ENCODE measurements at places on chromosomes 4 and X.

DNA sequence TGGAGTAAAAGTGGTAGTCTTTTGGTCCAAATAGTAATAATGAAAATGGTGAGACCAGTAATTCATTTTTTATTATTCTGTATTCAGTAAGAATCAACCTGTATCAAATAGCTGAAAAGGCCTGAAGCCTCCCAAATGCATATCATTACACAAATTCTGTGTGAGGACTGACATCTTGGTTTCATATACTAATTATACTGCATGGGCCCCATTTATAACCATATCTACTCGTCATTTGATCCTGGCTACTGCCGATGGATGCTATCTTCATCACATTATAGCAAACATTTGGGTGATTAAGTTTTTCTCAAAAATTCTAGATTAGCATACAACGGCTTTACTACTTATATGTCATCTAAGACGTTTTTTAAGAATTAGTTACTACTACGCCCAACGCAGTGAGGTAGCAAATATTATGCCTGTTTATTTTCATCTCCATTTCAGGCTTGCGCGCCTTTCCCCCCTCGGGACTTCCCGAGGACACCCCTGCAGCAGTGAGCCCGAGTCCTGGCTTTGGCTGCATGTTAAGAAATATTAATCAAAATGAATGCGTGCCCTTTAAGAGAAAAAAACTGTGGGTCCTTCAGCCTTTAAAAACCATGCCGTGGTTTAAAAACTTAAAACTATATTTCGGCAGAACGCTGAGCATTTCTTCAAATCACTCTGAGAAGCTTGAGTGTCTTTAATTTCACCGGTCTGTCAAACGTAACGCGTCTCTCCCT is 814 bp upstream of the MMAA start:
- peak; percentile 30 for DNase-seq

- peak; percentile 31 for DNase-seq
Observed at GRCh38 chr4:5024673-5025072, 5.4 kb upstream of the CYTL1 start.

- no peak for DNase-seq
Observed at GRCh38 chr4:53126099-53126498, 239.8 kb downstream of the SCFD2 start.

- no peak for DNase-seq
Observed at GRCh38 chrX:154371789-154372300, 2.6 kb downstream of the FLNA start.

DNA sequence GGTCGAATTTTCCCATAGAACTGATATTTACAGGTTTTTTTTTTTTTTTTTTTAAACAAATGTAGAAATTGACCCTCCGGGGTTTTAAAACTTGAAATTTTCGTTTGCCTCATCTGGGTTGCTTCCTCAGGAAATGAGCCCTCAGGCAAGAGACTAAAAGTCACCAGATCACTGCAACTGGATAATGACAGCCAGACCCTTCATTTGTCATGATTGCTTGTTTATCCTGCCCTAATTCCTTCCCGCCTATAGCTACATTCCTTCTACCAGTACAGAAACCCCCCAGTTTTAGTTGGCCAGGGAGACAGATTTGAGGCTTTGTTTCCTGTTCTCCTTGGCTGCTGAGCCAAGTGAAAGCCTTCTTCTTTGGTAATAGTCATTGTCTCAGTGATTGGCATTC is 44.0 kb upstream of the IGFBP7 start:
- no peak for DNase-seq

GRCh38 chr4:74930162-74930561 is 2.8 kb upstream of the PARM1 start:
- no peak for DNase-seq

GRCh38 chr4:1137850-1138249 is 24.5 kb upstream of the RNF212 start:
- DNase-seq, result no peak

DNA sequence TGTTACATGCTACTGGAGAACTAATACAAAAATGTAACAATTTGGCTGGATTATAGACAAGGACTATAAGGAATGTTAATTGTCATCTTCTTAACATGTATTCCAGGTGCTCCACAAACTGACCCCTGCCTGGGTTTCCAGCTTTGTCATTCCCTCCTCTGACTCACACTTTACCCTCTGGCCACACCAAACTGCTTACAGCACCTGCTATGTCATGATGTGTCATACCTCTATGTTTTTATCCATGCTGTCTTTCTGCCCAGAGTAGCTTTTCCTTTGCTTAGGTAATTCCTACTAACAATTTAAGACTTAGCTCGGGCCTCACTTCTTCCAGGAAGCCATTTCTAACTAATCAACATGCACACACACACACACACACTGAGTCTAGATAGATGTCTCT is 14.0 kb upstream of the SHROOM4 start:
- no peak for DNase-seq

GRCh38 chr4:6493658-6494304 is 21.4 kb upstream of the PPP2R2C start:
- peak; percentile 19 for DNase-seq

GRCh38 chr4:151537687-151538086 is 128.7 kb downstream of the FHIP1A start:
- DNase-seq, result no peak

GRCh38 chrX:151634937-151635336 is 60.3 kb upstream of the PRRG3 start:
- no peak for DNase-seq

DNA sequence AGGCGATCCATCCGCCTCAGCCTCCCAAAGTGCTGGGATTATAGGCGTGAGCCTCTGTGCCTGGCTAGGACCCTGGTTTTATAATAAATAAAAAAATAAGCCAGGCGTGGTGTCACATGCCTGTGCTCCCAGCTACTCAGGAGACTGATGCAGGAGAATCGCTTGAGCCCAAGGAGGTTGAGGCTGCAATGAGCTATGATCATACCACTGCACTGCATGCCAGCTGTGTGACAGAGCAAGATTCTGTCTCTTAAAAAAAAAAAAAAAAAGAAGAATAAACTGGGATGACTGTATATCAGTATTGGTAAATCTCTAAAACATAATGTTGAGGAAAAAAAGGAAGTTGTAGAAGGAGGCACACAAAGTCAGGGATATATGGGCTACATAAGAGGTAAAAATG is 45.7 kb upstream of the SLC34A2 start:
- DNase-seq, result no peak

GRCh38 chr4:110032603-110033002 is 119.9 kb downstream of the EGF start:
- no peak for DNase-seq

GRCh38 chr4:37188100-37188499 is 56.4 kb upstream of the NWD2 start:
- DNase-seq, result peak; percentile 18

- DNase-seq, result no peak
Observed at GRCh38 chr4:18930487-18930886, 908.9 kb upstream of the LCORL start.

GRCh38 chr4:169485086-169485485 is 127.3 kb downstream of the NEK1 start:
- no peak for DNase-seq

- DNase-seq, result no peak
Observed at GRCh38 chr4:77031544-77031943, 44.2 kb downstream of the CCNI start.

DNA sequence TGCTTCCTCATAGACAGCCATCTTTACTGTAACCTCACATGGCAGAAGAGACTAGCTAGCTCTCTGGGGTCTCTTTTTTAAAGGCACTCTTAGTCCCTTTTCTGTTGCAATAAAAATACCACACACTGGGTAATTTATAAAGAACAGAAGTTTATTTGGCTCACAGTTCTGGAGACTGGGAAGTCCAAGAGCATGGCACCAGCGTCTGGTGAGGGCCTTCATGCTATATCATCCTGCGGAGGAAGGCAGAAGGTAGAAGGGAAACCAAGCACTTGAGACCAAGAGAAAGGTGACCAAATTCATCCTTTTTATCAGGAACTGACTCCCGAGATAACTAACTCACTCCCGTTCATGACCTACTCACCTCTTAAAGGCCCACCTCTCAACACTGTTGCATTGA is 5.4 kb upstream of the ANXA5 start:
- DNase-seq, result no peak

GRCh38 chr4:32661229-32661628 is 1941.1 kb downstream of the PCDH7 start:
- DNase-seq, result no peak

- DNase-seq, result no peak
Observed at GRCh38 chr4:48025005-48025404, 8.4 kb downstream of the NIPAL1 start.

All from colonic mucosa (tissue), 4 donors.